B cell (primary cell): ENCODE measurements at places on chromosomes 12 and 14. TPM values are rescaled to one million over a fixed set of nuclear protein-coding genes. Genes with fewer than 3 reads are reported as not detected.

DNA sequence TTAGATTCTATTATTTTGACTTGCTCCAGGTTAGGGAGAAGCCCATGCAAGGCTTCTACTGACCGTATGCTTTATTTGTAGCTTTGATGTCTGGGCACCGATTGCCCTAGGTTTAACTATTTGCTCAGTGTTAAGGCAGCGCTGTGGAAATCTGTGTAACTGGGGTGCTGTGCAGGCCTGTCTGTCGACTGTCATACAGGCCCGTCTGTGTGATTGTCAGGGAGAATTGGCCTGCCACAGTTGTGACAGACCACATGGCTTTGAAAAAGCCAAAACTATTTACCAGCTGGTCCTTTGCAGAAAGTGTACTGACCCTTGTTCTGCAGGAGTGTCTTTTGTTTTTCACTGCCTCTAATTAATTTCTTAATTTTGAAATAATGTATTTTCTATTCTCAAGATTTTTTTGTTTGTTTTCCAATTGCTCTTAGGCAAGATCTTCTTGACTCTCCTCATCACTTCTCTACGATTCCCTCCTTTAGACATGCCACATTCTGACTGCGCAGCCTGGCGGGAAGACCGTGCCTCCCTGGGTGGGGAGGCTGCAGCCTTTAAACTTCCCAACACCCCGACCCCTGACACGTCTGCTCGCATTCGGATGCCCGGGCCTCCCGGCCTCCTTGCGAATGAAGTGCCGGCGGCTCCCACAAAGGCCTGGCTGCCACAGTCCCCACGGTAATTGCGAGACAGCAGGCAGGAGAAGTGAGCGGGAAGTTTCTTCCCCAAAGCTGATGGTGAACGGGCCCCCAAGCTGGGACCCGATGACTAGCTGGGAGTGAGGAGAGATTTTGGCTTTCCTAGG, 99.0 kb upstream of the EVL start:
- DNase-seq, result no peak

GRCh38 chr14:90514015-90514398, 117.2 kb downstream of the CALM1 start:
- no peak for DNase-seq

DNA sequence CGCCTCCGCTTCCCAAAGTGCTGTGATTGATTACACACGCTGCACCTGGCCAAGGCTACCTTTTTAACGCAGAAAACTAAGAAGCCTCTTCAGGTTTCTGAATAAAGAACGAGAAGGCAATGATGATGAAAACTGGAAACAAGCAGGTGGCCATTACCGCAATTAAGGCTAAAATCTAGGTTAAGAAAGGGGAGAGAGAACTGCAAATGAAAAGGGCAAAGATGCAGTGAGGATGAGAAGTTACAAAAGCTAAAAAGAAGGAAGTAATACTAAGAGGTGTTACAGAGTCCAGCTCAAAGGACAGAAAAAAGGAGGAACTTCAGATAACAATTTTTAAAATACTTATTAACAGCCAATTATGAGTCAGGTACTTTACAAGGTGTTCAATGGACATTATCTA, 79.7 kb downstream of the DUSP16 start:
- DNase-seq, result peak; percentile 26

Gene ADGRD1
- polyA plus RNA-seq, result 1.7 and 2.2 TPM in 2 replicates

GRCh38 chr12:73374360-73374759, 1102.2 kb downstream of the TRHDE start:
- DNase-seq, result no peak

GRCh38 chr12:77469578-77470333, 360.9 kb upstream of the NAV3 start:
- no peak for DNase-seq

Gene CLEC9A
- not detected in 2 replicates for polyA plus RNA-seq

- no peak for DNase-seq
These were observed 10.0 kb downstream of the EMG1 start for GRCh38 chr12:6980740-6981139.

Gene CCDC177
- polyA plus RNA-seq, result not detected in 2 replicates

DNA sequence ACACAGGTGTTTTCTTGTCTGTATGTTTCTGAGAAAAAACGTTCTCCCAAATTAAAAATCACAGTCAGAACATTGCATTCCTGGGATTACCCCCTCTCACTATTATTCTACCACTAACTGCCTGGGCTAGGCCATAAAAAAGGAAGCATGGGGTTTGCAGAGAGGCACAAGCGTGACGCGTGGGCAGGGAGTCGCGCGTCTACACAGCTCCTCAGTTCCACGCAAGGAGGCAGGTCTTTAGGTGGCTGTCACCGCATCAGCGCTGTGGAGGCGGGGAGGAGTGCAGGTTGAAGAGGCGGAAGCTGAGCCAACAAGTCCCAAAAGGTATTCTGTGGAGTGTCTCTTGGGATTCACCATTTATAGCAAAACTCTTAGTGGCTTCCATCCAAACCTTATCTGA, 109.9 kb downstream of the RIMBP2 start:
- no peak for DNase-seq

Gene ANKRD33
- polyA plus RNA-seq, result not detected in 2 replicates

DNA sequence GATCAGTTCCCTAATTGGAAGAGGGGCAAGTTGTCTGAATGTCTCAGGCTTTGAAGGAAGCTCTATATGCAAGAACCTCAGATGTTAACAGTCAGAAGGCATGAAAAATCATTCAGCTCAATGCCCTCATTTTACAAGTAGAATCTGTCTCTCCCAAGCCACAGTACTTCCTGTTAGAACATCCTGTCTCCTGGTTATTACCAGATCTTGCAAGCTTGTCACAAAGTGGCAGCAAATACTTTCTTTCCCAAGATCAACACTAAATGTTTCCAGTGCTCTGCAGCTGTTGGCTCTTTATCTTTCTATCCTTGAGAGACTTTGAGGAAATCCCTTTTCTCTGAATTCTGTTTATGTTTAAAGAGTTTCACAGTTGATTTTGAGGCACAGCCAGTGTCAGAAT, 235.5 kb downstream of the AKAP6 start:
- DNase-seq, result no peak

Gene OAS3
- 8.5 and 16.5 TPM in 2 replicates for polyA plus RNA-seq

Gene USP44
- 1.7 and 2.5 TPM in 2 replicates for polyA plus RNA-seq

Gene TAS2R9
- polyA plus RNA-seq, result not detected in 2 replicates

Gene FSCB
- polyA plus RNA-seq, result not detected in 2 replicates

DNA sequence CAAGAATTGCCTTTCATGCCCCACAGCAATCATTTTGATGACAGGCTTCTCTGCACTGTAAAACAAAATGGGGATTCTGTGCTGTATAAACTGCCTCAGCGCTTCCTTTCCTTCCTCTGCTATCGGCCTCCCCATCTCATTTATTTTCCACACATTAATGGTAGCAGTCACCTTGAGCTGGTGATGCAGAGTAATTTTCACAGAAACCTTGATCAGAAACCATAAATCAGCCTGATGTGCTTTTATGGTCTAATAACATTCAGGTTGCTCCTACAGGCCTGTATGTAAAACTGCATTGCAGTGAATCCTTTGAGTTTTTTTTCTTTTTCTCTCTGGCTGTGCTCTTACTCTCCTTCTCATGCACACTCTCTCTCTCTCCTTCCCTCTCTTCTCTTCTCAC, 578.4 kb upstream of the STXBP6 start:
- no peak for DNase-seq

Gene PLCZ1
- not detected in 2 replicates for polyA plus RNA-seq

GRCh38 chr14:81423504-81423903, 23.4 kb upstream of the STON2 start:
- DNase-seq, result no peak

Gene MYF6
- polyA plus RNA-seq, result not detected in 2 replicates

DNA sequence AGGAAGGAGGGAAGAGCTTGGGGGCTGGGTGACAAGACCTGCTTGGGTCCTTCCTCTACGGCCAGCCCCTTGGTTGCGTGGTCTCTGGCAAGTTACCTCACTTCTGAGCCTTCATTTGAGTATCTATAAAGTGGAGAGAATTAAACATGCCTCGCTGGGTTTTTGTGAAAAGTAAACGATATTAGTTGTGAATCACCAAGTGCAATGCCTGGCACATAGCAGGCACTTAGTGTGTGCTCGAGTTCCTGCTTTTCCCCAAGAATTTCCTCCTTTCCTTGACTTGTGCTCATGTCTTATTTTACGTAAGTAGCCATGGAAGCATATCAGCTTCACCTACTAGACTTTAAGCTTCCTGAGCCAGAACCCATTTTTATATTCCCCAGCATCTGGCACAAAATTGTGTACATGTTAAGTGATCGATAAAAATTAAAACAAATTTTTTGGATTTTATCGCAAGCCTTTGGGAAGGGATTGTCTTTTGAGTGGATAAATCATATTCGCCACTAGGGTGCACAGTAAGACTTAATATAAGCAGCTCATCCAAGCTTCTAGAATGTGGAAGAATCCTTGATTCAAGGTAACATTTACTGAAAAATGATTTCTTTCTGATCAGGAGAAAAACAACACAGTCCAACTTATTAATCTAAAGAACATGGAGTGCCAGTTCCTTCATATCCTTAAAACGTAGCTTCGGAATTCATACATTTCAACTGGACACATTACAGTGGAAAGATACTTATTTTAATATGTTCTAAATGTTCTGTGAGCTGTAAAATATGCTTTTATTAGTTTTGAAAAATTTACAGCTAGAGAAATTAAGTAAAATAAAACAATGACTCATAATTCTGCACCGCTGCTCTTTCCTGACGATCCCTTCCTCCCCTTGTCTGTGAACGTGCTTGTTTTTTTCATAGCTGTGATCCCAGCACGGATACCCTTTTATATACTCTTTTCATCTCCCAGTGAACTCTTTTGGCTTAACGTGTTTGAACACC, 62.0 kb downstream of the SLC25A47 start:
- DNase-seq, result no peak
